Activated CD4-positive, alpha-beta T cell treated with anti-CD3 and anti-CD28 coated beads for 36 hours (primary cell): ENCODE measurements at places on chromosomes 6 and 20.

- DNase-seq: no peak
Observed at GRCh38 chr6:68915586-68915985, 280.5 kb downstream of the ADGRB3 start.

DNA sequence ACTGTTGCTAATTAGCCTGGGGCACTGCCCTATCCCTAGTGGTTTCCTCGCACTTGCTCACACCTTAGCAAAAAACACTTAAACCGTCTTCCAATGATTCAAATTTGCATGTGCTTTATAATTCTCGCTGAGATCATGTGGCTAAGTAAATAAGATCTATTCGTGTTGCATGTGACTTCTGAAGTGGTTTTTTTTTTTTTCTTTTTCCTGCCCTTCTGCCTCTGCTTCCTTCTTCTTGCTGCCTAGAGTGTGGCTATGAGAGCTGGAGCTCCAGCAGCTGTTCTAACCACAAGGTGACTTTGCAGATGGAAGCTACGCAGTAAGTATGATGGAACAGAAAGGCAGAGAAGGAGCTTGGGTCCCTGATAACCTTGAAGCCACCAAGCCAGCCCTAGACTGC is 36.5 kb downstream of the SULF2 start:
- DNase-seq: no peak

DNA sequence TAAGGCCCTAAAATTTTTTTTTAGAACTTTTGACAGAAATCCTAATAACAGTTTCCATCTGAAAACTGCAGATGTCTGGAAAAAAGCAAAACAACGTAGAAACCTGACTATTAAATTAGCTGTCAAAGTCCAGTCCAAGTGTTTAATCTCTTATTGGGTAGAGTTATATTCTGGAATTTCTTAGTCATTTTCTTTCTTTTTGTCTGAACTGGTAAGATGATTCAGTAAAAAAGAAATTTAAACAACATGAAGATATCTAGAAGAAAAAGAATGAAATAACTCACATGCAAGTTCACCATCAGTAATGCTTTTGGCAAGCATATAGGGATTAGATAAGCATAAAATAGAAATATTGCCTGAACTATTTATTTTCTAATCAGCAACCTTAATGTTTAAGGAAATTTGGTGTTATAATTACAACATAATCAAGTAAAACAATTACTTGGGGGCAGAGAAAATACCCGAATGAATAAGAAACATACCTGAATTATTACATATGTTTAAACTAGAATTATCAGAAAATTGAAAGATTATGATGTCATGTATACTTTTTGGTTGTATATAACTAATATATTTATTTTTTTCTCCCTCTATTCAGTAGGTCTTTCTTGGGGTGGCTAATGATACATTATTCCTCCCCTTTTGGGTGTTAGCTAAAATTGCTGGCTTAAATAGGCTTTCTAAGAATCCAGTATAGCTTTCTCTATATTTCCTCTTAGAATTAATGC is 51.1 kb downstream of the FAM83B start:
- no peak for DNase-seq

GRCh38 chr6:1604158-1605003 is 5.3 kb upstream of the FOXC1 start:
- peak; percentile 82 for DNase-seq

- DNase-seq: no peak
Observed at GRCh38 chr6:99424022-99424421, 1.1 kb downstream of the PNISR start.

DNA sequence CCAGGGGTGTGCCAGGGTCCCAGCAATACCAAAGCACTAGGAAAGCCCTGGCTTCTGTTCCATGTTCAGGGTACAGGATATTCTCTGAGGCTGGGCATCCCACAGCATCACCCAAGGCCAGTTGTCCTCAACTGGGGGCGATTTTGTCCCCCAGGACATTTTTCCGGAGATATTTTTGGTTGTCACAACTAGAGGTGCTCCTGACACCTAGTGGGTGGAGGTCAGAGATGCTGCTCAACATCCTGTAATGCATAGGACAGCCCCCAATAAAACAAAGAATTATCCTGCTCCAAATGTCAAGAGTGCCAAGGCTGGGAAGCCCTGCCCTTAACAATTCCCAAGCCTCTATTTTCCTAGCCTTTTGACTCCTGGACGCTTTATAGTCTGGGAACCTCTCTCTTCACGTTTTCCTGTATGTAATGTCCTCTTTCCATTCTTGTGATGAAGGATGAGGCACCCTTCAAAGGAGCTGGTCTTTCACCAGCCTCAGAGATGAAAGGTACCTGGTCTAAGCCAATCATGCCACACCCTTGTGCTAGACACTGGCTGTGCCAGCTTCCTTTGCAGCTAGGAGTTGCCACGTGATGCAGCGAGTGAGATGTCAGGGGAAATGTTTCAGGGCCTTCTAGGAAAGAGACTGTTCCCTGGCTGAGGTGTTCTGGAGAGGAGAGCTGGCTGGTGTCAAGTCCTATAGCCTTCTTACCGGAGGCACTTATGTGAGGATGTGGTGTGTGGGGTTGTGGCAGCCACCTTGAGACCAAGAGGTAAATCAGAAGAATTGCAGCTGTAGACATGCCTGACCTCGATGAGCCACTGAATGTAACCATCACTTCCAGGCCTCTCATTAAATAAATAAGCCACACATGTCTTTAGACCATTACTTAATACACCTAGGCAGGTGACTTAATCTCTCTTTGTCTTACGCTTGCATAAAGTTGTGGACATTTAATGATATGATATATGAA is 23.4 kb upstream of the KCNG1 start:
- no peak for DNase-seq

DNA sequence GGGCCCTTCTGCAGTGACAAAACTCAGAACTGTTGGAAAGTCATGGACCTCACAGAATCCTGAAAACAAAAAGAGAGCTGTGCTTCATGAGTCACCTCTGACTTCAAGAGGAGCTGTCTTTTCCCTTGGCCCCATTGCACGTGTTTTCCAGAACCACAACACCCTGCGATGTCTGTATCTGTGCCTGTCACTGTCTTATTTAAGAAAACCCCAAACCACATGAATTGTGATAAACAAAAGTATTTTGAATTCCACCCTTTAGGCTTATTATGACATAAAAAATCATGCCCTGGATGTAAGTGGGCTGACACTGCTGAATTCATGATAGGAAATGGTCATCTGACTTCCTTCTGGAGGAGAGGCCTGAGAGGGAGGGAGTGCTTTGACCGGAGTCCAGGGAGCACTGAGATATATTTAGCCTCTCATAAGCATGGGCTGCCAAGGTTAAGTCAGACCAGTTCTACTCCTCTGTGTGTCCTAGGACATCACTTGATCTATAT is 96.4 kb upstream of the DUSP22 start:
- peak; percentile 84 for DNase-seq

DNA sequence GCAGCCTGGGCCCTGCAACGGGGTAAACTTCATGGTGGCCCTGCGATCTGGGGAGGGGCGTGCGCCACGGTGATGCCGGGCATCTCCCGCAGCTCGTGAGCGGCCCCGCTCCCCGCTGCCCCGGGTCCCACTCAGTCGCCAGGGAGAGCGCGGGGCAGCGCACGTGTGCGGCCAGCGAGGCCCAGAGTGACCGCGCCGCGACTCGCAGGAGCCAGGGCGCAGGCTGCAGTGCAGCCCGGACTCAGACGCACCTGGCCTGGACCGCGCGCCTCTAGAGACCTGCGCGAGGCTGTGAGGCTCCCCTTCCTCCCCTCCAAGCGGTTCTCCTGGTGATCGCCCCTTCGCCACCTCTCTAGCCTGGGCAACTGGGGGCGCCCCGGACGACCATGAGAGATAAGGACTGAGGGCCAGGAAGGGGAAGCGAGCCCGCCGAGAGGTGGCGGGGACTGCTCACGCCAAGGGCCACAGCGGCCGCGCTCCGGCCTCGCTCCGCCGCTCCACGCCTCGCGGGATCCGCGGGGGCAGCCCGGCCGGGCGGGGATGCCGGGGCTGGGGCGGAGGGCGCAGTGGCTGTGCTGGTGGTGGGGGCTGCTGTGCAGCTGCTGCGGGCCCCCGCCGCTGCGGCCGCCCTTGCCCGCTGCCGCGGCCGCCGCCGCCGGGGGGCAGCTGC is 652 bp downstream of the BMP6 start:
- peak; percentile 18 for DNase-seq

- no peak for DNase-seq
Observed at GRCh38 chr20:43870484-43870883, 44.2 kb upstream of the TOX2 start.

- no peak for DNase-seq
Observed at GRCh38 chr20:12156252-12156651, 238.6 kb downstream of the BTBD3 start.

DNA sequence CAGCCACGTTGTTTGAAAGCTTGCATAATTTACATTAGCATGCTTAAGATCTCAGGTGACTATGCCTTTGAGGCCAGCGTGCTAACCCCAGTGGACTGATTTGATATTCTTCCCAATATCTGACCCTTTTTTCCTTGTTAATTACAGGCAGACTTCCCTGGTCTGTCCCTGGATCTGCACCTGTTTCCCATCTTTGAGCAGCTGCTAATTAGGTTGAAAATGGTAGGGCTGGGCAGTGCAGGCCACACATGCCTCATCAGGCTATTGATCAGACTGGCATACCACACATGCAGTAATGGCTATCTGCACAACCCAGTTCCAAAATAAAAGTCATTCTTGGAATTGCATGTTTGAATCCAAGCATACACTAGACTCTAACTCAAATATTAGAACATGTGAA is 164.3 kb upstream of the TFAP2D start:
- DNase-seq: no peak

- peak; percentile 77 for DNase-seq
Observed at GRCh38 chr6:26554697-26555504, 16.7 kb downstream of the HMGN4 start.
